ENCODE measurements at places on chromosomes 11 and 22.
A peak's percentile ranks its signal among the peaks of the same experiment; 100 is the strongest.

- DNase-seq = no peak
Measured at GRCh38 chr11:60431251-60431650, 1.9 kb downstream of the MS4A5 start.

DNA sequence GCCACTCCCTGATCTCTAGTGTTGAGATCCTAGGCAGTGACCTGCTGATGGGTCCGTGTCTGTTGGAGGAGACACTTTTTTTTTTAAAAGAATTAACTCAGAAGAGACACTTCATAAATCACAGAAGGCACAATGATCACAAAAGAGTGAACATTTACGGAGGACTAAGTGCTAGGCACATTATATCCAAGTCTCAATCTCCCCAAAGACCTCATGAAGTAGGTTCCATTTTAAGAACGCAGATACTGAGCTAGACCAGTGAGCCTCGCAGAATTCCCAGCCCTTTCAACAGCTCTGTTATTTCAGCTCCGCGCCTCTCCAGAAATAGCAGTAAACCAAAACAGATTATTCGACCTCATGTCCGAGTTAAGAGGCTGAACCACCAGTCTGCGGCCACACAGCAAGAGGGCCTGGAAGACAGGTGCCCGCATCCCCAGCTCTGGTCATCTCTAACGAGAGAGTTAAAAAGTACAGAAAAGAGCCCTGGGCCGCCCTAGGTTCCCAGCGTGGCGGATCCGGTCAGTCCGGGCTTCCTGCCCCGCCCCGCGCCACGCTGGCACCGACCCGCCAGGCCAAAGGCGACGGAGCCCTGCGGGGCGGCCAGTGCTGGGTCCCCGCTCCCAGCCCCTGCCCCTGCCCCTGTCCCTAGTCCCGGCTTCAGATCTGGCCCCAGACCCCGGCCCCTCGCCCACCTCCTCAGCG, 612 bp downstream of the XBP1 start:
- DNase-seq = peak; percentile 78

DNA sequence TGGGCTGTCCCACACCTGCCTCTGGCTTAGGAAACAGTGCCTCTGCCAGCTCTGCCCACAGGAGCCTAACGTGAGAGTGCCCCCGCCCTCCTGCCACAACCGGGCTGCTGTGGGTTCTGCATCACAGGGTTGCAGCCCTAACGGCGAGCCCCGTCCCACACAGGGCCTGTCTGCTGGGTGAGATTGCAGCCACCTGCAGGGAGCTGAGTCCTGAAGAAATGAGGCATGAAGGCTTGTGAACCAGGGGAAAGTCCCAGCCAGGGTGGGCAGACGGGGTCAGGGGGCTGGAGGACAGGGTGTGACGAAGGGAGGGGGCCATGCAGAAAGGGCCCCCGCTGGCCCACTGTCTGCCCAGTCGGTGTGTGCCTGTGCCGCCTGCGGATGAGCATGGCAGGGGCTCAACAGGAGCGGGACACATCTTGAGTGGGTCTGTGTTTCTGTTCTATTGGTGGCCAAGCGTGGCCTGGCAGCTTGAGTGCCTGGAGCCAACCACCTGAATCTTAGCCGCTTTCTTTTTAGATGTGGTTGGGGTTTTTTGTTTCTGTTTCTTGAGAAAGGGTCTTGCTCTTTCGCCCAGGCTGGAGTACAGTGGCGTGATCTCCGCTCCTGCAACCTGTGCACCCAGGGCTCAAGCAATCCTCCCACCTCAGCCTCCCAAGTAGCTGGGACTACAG, 38.9 kb downstream of the CTTN start:
- DNase-seq = no peak

DNA sequence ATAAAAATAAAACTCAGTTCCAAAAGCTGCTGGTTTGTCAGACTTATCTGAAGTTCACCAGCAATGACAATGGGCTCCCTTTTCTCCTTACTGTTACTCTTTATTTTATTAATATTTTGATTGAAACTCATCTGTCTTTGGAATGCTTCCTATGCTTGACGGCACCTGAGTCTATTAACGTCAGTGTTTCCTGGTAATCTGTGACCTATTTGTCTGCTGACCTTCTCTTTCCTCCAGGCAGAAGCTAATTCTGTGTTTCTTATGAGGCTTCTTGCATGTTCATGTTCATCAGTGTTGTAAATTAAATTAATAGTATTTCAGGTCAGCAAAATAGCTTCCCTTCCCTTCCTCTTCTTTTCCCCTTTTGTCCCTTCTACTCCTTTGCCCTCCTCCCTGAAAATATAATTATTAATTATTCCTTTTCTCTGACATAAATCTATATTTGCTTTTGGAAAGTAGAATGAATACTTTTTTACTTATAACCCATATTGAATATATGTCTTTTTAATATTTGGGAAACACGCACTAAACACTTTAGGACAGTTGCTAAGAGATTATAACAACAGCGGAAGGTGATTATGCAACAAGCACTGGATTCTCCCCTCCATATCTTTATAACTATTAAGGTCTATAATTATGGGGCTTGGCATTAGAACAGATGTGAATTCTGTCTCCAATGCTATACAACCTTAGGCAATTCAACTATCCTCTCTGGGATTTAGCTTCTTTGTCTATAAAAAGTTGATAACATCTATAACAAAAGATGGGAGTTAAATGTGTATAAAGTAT, 32.1 kb upstream of the PCF11 start:
- DNase-seq = no peak

GRCh38 chr22:20530368-20531153, 23.2 kb downstream of the MED15 start:
- DNase-seq = no peak

DNA sequence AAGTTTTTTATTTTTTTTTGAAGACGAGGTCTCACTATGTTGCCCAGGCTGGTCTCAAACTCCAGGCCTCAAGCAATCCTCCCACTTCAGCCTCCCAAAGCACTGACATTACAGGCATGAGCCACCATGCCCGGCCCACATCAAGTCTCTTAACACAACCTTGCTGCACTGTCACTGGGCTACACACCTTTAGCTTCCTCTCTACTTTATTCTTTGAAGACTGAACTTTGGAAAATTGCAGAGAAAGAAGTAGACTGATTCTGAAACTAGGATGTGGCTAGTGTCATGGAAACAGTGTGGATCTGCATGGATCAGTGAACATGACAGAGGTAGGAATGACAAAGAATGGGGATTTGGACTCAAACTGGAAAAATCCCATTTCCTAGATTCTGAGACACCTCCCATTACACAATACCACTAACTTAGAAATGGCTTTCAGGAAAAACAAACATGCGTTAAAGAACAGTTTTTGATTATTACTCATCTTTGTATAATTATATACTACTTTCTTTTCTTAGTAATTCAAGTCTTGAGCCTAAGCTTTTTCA, 99.6 kb upstream of the SPON1 start:
- DNase-seq = no peak

GRCh38 chr11:33892906-33893594, 1.2 kb upstream of the LMO2 start:
- DNase-seq = no peak

- no peak for DNase-seq
Measured at GRCh38 chr11:32580967-32581366, 2.7 kb upstream of the EIF3M start.

DNA sequence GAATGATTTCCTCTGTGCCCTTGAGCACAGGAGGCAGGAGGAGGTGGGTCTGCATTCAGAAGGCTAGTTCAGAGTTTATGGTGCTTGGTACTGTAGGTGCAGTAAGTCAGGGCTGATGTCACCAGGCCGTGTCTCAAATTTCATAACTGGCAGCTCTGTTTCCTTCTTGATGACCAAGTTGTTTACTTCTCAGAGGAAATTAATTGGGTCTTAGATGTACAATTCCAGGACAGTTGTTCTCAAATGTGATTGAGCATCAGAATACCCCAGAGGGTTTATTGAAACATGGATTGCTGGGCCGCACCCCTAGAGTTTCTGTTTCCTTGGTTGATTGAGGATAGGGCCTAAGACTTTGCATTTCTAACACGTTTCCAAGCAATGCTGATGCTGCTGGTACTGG, 6.2 kb downstream of the AMOTL1 start:
- DNase-seq = no peak

- no peak for DNase-seq
Measured at GRCh38 chr22:48104766-48105165, 1342.3 kb downstream of the TBC1D22A start.

GRCh38 chr22:36369004-36369921, 18.5 kb downstream of the MYH9 start:
- peak; percentile 73 for DNase-seq

GRCh38 chr11:113874581-113875233, 665 bp downstream of the USP28 start:
- DNase-seq = no peak

- no peak for DNase-seq
Measured at GRCh38 chr11:21415606-21416005, 746.2 kb downstream of the NELL1 start.

GRCh38 chr22:39177791-39178190, 25.3 kb upstream of the CBX7 start:
- DNase-seq = peak; percentile 55

DNA sequence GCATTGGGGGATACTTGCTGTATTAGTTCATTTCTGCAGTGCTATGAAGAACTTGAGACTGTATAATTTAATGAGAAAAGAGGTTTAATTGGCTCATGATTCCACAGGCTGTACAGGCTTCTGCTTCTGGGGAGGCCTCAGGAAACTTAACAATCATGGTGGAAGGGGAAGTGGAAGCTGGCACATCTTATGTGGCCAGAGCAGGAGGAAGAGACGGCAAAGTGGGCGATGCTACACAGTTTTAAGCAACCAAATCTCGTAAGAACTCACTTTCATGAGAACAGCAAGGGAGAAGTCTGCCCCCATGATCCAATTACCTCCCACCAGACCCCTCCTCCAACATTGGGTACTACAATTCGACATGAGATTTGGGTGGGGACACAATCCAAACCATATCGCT, 55.1 kb downstream of the TMPRSS5 start:
- peak; percentile 13 for DNase-seq

- no peak for DNase-seq
Measured at GRCh38 chr22:36937319-36938027, 24.0 kb downstream of the CSF2RB start.

DNA sequence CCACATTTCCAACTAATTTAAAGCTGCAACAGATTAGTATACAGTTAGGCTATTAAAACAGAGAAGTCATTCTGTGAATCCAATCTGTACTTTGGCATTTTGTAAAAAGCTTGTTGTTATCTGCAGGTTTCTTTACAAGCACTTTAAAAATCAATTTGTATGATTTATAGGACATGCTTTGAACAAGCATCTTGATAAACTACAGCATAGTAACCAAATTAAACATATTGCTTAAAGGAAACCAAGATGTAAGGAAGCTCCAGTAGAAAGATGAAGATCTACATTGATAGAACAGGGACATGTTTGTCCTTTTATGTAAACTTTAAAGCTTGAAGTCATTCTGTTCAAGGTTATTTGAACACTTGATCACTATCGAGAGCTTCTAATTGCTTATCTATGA, 498.3 kb upstream of the CCDC90B start:
- no peak for DNase-seq

- DNase-seq = peak; percentile 33
Measured at GRCh38 chr11:117980720-117981119, 5.5 kb upstream of the IL10RA start.

- no peak for DNase-seq
Measured at GRCh38 chr11:108729227-108729871, 64.5 kb downstream of the DDX10 start.

- no peak for DNase-seq
Measured at GRCh38 chr11:43694477-43694876, 13.9 kb downstream of the HSD17B12 start.

DNA sequence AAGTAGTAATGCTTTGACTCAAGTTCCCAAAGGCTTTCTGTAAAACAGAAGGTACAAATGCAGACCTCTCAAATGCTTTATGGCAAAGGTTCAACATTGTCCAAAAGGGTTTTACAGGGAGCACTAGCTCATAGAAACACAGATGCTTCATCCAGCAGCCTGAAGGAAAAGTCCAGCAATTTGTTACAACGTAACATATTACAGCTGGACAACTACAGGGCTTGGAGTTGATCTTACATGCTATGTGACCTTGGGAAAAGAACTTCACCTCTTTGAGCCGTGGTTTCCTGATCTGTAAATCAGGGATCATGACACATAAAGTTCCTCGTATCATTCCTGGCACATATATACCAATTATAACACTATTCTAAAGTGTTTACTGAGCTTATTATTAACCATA, 84.9 kb downstream of the DDIAS start:
- no peak for DNase-seq

DNA sequence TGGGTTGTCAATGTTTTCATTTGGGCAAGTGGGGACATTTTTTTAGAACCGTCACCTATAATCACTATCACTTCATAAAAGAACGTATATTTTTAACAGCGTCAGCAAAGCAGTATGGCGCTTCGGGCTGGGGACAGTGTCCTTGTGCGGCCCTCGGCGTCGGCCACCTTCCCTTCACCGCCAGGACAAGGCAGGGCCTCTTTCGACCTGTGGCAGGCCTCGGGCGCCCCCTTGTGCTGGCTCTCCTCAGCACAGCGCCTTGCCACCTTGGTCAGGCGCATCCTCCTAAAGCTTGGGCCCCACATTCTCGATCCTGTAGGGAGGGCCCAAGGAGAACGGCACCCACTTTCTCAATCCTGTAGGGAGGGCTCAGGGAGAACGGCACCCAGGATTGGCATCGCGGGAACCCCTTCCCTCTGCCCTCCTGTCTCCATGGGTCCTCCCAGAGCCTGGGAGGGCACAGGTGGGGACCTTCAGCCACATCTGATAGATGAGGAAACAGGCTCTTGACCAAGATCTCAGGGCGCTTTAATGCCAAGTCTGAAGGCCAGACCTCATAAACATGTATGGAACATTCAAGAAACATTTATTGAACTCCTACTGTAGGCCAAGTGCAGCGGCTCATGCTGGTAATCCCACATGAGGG, 11.5 kb upstream of the FADD start:
- peak; percentile 96 for DNase-seq

GRCh38 chr11:59154610-59155009, 12.0 kb downstream of the FAM111A start:
- no peak for DNase-seq

- DNase-seq = no peak
Measured at GRCh38 chr11:113142508-113142907, 171.9 kb upstream of the TTC12 start.

GRCh38 chr11:37343290-37343689, 745.3 kb upstream of the RAG2 start:
- no peak for DNase-seq

DNA sequence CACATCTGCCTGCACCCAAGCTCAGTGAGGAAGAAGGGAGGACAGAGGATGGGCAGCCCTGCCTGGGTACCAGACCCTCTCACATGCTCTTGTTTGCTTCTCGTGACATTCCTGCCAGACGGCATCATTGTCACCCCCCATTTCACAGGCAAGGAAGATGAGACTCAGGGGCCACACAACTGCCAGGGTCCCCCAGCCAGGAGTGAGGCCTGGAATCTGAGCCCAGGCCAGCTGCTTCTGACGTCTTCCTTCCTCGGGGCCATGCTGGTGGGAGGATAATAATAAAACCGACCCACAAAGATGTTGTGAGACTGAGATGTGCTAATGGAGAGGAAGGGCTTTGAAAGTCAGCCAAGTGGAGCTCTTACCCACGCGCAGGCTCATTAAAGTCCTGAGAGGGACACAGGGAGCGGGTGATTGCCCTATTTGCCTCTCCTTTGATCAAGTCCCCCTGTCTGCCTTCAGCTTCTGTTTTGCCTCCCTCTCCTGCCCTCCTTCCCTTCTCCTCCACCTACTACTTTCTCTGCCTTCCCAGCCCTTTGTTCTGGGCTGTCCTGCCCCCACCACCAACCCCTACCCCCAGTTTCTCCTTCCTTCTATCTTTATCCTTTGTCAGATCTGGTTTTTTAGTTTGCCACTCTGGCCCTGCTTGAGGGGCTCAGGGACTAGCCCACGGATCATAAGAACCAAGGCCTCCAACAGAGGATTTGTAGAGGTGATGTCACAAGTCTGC, 62.7 kb downstream of the MCM5 start:
- DNase-seq = no peak

All from endodermal cell (in vitro differentiated cells).